Natural killer cell treated with Interleukin-12 subunit alpha and Interleukin-12 subunit beta and Interleukin-15 and Interleukin-18, amount 100 ng/mL, for 72 hours (primary cell): ENCODE measurements at places on chromosomes 11 and 22. TPM values are rescaled to one million over a fixed set of nuclear protein-coding genes. Genes with fewer than 3 reads are reported as not detected.

Gene TRABD
- 139 TPM for total RNA-seq

Gene PHOX2A
- not detected for total RNA-seq

Gene AQP11
- 0.20 TPM for total RNA-seq

Gene FBLN1
- not detected for total RNA-seq

Gene GDPD5
- total RNA-seq: 7.2 TPM

Gene HORMAD2
- total RNA-seq: not detected

Gene GPHA2
- not detected for total RNA-seq

Gene OVOL1
- not detected for total RNA-seq

Gene CCDC89
- 1.7 TPM for total RNA-seq

Gene SLC7A4
- not detected for total RNA-seq

Gene IGLL1
- not detected for total RNA-seq

Gene GAB4
- not detected for total RNA-seq

Gene PITPNM1
- total RNA-seq: 66.0 TPM

Gene SOX6
- not detected for total RNA-seq

Gene OR5L1
- not detected for total RNA-seq

Gene RBMXL2
- total RNA-seq: not detected

Gene C22orf42
- total RNA-seq: not detected

GRCh38 chr11:83158357-83158786, 1.4 kb downstream of the PCF11 start:
- no peak for DNase-seq

GRCh38 chr11:104526006-104526405, 362.1 kb upstream of the PDGFD start:
- no peak for DNase-seq

DNA sequence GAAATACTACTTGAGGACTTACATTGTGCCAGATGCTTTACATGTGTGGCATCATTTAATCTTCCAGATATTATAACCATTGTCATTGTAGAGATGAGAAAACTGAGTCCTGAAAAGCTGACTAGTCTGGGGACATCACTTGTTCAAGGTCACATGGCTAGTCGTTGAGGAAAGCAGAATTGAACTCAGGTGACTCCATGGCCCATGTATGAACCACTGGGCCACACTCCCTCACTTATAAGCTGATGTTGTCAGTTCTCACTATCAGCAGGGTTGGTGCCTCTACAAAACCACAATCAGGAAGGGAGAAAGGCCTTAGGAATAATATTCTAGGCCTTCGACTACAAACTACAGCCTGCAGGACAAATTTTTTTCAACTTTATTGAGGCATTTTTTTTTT, 26.1 kb upstream of the ADA2 start:
- DNase-seq: no peak

GRCh38 chr22:36541831-36542411, 13.0 kb upstream of the EIF3D start:
- DNase-seq: no peak

GRCh38 chr11:35689081-35689996, 26.8 kb downstream of the TRIM44 start:
- DNase-seq: no peak

DNA sequence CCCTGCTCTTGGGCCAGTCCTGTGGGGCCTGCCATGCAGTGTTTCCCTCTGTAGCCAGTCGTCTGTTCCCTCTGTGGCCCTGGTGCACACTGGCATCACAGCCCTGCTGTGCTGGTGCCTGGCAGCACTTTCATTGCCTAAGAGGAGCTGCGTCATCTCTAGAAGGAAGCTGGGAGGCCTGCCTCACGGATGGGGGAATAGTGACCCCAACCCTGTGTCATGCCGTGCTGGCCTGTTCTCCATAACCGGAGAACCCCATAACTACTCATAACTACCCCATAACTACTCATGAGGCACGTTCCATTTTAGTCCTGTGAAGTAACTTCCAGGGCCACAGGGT, 14.0 kb downstream of the RAB36 start:
- DNase-seq: no peak

- DNase-seq: no peak
These were observed 529 bp downstream of the GRAMD4 start for GRCh38 chr22:46620588-46621242.

DNA sequence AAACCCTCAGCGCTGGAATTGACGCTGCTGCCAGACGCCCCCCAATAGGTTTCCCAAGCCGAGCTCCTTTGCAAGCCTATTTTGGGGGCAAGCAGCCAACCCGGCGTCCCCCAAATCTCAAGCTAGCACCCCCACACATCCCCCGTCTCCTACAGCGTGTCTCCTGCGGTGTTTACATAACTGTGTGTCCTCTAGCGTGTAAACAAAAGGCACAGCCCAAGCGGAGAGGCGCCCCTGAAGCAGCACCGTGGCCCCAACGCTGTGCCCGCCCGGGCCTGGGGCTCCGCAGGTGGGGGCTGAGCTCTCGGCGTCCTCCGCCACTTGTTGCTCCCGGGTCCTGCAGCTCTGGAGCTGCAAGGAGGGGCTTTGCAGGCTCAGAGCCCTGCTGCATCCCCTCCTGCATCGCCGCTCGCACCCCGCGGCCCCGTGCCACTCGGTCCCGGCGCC, 1.6 kb downstream of the CADM1 start:
- no peak for DNase-seq

GRCh38 chr11:95702526-95702925, 87.1 kb downstream of the FAM76B start:
- no peak for DNase-seq

DNA sequence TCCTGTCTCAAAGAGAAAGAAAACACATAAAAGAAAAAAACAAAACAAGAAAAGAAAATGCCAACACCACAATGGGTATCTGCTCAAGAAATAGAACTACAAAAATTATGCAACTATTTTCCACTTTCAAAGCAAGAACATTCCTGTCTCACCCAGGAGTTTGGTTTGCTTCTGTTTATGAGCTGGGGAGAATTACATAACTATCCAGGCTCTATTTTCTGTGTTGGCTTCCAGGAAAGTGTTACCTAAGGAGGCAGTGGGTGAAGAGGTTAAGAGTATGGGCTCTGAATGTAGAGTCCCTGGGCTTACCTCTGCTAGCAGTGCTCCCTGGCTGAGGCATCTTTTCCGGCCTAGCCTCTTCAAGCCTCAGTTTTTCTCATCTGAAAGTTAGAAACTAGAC, 426.7 kb downstream of the MIAT start:
- no peak for DNase-seq

GRCh38 chr11:69485337-69486041, 4.0 kb downstream of the LINC01488 start:
- no peak for DNase-seq

DNA sequence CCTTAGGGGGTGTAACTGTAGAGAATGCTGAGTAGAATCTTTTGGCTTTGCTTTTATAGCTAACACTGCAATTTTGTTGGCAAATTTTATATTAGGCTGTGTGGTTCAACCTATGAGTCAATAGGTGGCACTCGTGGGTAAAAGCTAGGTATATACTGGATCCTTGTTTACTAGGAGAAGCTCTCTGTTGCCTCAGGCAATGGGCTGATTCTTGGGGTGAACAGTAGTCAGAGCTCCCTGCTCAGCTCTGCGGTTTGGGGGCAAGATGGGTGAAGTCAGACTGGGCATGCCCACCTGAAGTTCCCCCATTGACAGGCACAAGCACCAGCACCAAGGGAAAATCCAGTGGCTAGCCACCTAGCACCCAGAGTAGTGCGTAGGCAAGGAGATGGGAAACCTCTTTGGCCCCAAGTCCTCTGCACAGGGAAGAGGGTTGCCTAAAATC, 238.7 kb downstream of the FAM181B start:
- no peak for DNase-seq

- no peak for DNase-seq
These were observed 1.5 kb downstream of the MAFF start for GRCh38 chr22:38203090-38203810.

GRCh38 chr11:34613015-34613414, 7.9 kb upstream of the EHF start:
- DNase-seq: no peak

GRCh38 chr11:117409511-117409910, 81.9 kb downstream of the CEP164 start:
- no peak for DNase-seq

GRCh38 chr11:10798330-10798928, 10.3 kb downstream of the EIF4G2 start:
- no peak for DNase-seq

- DNase-seq: no peak
These were observed 34.2 kb downstream of the MICAL3 start for GRCh38 chr22:17990147-17990546.

- DNase-seq: no peak
These were observed 12.6 kb downstream of the ZDHHC5 start for GRCh38 chr11:57680552-57680874.

- no peak for DNase-seq
These were observed 27.9 kb downstream of the PPFIA1 start for GRCh38 chr11:70298243-70298915.

GRCh38 chr22:19757140-19757984, 3.2 kb upstream of the TBX1 start:
- DNase-seq: no peak

DNA sequence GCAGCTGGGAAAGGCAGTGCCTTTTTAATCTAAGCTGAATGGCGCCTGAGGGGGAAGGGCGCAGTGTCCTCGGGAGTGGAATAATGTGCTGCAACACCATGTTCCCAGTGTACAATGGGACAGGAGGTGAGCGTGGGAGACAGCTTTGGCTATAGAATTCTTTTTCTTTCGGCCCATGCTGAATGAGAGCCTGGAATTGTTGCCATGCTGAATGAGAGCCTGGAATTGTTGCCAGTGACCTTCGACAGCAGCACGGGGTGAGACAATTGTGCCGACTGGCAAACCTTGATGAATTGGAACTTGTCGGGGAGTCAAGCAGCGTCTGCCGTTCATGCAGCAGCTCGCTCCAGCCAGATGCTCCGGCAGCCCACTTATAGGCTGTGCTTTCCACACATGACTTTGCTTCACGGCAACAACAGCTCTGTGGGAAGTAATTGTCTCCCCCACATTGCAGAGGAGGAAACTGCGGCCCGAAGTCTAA, 141.4 kb upstream of the E2F8 start:
- no peak for DNase-seq

GRCh38 chr22:36397131-36398093, 9.6 kb upstream of the MYH9 start:
- DNase-seq: no peak

- no peak for DNase-seq
These were observed 52.8 kb downstream of the MN1 start for GRCh38 chr22:27748751-27749191.

- no peak for DNase-seq
These were observed 35.9 kb upstream of the GRAMD4 start for GRCh38 chr22:46584081-46584921.

DNA sequence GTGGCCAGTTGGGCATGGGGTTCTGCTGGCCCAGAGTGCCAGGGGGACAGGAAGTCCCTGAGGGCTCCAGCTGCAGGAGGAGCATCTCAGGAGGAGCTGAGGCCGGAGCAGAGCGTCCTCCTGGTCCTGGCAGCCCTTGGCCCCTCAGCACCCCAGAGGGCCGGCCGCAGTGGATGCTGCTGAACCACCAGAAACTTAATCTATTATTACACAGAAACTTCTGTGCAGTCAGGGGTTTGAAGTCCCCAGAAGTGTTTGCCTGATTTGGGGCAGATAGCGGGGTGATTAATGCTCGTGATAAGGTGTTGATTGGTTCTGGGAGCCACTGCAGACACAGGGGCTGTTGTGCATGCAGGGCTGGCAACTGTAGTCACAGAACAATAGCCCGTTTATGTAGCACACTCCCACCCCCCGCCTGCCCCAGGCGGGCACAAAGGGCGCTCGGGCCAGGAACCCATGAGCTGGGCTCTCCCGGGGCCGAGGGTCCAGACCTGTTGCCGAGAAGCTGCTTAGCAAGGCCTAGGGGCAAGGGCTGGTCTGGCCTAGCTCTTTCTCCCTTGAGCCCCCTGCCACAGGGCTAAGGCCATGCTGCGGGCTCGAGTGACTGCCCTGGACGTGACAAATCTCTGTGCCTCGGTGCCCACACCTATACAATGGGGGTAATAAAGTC, 29.0 kb upstream of the KCNQ1OT1 start:
- DNase-seq: no peak

- DNase-seq: no peak
These were observed 5.9 kb upstream of the CAT start for GRCh38 chr11:34432822-34433221.

- no peak for DNase-seq
These were observed 185.4 kb upstream of the CNTN5 start for GRCh38 chr11:98835335-98835734.

DNA sequence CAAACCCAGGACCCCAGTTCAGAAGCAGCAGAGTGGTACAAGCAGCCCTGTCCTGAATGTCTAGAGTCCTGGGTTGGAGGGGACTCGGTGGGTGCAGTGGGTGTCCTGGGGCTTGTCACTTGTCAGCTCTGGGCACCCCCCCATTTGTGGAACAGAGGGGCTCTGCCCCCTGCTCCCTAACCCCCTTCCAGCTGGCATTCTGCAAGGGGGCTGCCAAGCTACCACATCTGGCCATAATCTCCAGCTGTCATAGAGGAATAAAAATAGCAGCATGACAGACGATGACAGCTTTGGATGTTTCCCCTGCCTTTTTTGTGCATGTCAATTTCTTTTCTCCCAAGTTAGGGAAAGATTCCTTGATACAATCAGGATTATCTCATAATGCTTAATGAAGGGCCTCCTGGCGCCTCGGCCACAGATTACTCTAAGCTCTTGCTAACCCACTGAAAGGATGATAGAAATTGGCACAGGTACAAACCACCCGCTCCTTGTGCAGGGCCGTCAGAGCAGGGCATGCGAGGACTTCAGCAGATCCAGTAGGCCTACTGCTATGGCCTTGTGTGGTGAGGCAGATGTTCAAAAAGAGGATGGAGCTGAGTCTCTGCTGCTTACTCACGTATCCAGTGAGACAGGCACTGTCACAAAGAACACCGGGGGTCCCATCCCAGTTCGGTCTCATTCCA, 83.0 kb downstream of the ISX start:
- DNase-seq: no peak

- DNase-seq: no peak
These were observed 11.7 kb upstream of the GLYATL1 start for GRCh38 chr11:58927393-58928106.

GRCh38 chr11:42598341-42598740, 713.5 kb upstream of the API5 start:
- no peak for DNase-seq

- DNase-seq: no peak
These were observed 3.1 kb downstream of the CDC42EP1 start for GRCh38 chr22:37563153-37564081.

GRCh38 chr11:109971184-109971523, 122.0 kb upstream of the ZC3H12C start:
- no peak for DNase-seq

- DNase-seq: no peak
These were observed 7.1 kb downstream of the TMA7B start for GRCh38 chr22:39967103-39967829.

- no peak for DNase-seq
These were observed 139.0 kb downstream of the KCNC1 start for GRCh38 chr11:17873586-17873985.

GRCh38 chr22:41621911-41622179, 750 bp downstream of the XRCC6 start:
- DNase-seq: no peak
